Activated T-cell treated with anti-CD3 and anti-CD28 coated beads, Interleukin-2, amount 50 U/mL, for 24 hours (primary cell): ENCODE measurements at places on chromosomes 13 and 19.

DNA sequence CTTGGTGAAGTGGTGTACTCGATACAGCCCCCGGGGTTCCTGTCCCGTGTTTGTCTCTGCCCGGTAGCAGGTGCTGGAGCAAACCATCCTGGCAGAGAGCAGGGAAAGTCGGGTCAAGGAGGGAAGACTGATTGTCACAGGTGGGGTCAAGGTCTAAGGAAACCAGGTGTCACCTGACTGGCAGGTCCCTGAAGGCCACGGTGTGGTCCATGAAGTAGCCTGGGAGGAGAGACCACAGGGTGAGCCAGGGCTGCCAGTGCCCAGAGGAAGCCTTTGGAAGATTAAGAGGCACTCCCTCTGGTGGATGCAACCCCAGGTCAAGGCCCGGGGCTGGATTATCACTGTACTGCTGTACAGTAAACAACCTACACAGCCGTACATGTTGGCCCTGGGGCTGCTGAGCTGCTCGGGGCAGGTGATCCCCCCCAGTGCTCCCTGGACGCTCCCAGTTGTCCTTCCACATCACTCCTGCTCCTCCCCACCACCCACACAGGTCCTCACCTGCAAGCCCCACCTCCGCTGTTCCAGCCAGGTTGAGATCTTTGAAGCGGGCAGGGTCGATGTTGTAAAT lies 6.0 kb upstream of the CCER2 start:
- no peak for DNase-seq

DNA sequence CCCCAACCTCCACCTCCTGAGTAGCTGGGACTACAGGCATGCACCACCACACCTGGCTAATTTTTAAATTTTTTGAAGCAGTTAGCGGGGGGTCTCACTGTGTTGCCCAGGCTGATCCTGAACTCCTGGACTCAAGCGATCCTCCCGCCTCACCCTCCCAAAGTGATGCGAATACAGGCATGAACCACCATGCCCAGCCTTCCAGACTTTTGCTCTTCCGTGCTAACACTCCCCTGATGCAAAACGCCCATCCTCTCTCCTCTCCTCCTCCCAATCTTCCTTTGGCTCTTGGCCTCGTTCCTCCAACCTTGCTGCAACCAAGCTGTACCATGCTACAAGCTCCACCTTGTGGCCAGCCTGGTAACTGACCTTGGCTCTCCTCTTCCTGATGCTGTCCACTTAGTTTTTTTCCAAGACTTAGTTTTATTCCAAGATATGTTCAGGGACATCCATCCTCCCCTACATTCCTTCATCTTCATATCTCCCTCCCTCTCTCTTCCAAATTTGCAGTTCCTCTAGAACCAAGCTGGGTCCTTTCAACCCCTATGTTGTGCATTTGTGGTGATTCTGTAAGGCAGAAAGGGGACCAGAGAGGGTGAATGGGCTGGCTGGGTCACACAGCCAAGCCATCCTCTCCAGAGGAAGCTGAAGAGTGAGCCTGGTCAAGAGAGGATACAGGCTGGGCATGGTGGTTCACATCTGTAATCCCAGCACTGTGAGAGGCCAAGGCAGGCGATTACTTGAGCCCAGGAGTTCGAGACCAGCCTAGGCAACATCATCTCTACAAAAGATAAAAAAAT lies 32.8 kb downstream of the TINCR start:
- DNase-seq, result peak; percentile 38

- DNase-seq, result no peak
Measured at GRCh38 chr19:2391118-2391725, 31.2 kb downstream of the TMPRSS9 start.

- DNase-seq, result peak; percentile 49
Measured at GRCh38 chr13:102402290-102402689, 442 bp upstream of the FGF14 start.

GRCh38 chr13:22336460-22336859 lies 665.6 kb downstream of the FGF9 start:
- no peak for DNase-seq

- no peak for DNase-seq
Measured at GRCh38 chr13:100333141-100333540, 244.2 kb downstream of the PCCA start.

DNA sequence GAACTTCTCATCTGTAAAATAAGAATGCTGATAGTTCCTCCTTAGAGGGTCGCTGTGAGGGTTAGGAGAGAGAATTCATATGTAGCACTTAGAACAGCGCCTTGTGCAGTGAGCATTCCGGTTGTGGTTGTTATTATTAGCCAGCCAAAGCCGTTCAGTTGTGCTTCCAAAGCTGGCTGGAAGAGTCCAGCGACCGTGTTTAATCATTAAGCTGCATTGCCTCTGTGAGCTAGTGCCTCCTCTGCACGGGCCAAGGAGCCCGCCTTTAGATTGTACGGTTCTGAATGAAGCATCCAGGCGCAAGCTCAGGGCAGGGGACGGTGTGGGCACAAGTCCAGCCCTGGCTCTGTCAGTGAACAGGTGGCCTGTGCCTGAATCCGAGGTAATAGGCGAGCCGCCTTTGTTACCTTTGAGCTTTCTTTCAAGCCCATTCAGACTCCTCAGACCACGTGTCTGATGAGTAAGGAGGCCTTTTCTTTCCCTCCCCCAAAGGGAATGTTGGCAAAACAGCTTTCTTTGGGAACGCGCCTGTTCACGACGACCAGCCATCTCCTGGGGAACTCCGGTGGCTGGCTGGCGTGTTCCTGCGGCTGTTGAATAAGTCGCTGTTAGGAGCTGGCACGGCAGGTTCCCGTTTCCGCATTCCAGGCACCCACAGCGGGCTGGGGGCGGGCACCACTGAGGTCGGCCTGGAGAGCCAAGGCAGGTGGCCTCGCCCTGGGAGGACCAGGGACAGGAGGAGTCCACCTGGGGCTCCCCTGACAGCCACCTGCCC lies 25.1 kb downstream of the SIPA1L3 start:
- DNase-seq, result no peak

GRCh38 chr13:25973085-25973484 lies 78.7 kb downstream of the SHISA2 start:
- no peak for DNase-seq

DNA sequence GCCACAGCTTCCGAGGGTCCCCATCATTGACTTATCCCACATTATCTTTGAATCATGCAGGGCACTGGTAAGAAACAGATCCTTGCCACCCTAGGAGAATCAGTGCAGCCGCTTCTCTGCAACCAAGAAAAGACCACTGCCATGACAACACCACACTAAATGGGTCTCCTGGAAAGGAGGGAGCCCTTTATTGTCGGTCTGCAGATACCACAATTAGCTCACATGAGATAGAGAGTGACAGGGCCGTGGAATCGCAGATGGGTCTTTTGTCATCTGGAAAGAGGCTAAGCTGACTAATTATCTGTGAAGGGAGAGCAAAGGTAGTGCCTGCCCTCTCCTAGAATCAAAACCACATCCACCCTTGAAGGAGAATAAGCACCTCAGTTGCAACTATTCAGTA lies 178.3 kb upstream of the MYO16 start:
- DNase-seq, result no peak

DNA sequence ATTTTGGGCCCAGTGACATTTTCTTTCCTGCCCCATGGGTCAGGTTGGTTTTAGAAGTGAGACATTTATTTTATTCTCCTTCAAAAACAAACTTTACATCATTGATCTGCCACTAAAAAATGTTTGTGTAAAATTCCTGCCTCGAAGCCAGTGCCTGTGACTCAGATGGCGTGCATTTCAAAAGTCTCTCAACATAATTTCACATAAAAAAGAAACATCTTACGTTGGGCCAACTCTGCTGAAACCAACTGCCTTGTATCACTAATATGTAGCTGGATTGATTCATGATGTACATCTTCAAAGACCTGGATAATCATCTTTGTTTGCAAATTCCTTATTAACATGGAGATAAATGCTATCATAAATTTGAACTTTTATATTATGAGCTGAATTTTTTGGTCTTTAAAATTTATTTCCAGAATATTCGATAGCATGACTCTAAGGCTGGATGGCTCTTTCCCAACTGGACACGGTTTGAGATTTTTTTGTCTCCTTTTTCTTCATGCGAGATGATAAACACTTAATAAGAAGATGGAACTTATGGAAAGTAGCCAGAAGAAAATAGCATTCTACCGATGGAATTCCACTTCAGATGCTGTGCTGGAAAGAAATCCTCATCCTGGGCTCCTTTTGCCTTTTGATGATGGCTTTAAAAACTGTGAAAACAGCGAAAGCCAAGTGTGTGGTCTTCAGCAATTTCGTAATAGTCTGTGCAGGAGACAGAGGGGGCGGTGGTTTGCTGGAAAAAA lies 420.5 kb downstream of the FGF9 start:
- no peak for DNase-seq

- DNase-seq, result no peak
Measured at GRCh38 chr19:16628984-16629691, 1.1 kb upstream of the MED26 start.

DNA sequence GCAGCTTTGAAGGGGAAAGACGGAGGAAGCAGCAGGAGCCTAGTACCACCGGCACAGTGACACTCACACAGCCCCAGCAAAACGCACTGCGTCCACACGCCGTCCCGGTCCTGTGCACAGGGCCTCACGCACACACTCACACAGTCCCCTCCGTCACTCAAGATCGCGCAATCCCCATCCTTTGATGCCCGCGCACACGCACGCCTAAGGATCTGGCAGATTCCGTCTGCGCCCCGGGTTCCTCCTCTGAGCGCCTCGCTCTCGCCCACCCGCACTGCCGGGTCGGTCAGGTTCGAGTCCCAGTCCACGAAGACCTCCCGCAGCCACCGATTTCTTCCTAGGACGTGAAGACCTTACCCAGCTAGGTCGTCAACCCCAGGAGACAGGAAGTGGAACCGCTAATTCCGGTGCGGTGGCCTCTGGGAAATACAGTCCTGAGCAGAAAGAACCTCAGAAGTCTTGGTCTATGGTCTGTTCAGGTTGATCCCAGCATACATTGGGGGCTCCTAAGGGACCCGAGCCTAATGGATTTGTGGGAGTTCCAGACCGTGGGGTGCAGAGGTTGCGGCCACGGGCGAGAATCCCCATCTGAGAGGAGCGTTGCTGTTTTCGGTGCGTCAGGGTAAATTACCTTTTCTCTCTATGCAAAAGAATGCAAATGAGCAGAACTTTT lies at the start of gene ZNF780B:
TSS of gene ZNF780B (minus strand) at position 400 of the 673 bp plus-strand sequence. CDS start 5,899 bp downstream, outside the sequence.
- DNase-seq, result peak; percentile 81

- no peak for DNase-seq
Measured at GRCh38 chr19:3386447-3387234, 20.3 kb downstream of the NFIC start.

DNA sequence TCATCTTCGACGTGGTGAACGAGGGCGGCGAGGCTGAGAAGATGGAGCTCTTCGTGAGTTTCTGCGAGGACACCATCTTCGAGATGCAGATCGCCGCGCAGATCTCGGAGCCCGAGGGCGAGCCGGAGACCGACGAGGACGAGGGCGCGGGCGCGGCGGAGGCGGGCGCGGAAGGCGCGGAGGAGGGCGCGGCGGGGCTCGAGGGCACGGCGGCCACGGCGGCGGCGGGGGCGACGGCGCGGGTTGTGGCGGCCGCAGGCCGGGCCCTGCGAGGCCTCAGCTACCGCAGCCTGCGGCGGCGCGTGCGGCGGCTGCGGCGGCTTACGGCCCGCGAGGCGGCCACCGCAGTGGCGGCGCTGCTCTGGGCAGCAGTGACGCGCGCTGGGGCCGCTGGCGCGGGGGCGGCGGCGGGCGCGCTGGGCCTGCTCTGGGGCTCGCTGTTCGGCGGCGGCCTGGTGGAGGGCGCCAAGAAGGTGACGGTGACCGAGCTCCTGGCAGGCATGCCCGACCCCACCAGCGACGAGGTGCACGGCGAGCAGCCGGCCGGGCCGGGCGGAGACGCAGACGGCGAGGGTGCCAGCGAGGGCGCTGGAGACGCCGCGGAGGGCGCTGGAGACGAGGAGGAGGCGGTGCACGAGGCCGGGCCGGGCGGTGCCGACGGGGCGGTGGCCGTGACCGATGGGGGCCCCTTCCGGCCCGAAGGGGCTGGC lies 52.6 kb downstream of the MAP4K1 start:
- peak; percentile 53 for DNase-seq
